Fibroblast of lung (primary cell): ENCODE measurements at places on chromosomes 5 and 9. TPM values are rescaled to one million over a fixed set of nuclear protein-coding genes. Genes with fewer than 3 reads are reported as not detected.

GRCh38 chr5:154647761-154648145 lies 107.4 kb upstream of the LARP1 start:
- no peak for DNase-seq

The FOXD4L3 gene
- under 0.01 TPM in 1 of 2 replicates, not detected in the other for total RNA-seq

GRCh38 chr9:94639061-94639998 lies at the start of gene FBP1:
FBP1 (minus strand) TSS chr9:94639518; CDS start chr9:94639310, 208 bp downstream.
- DNase-seq, result peak; percentile 6

DNA sequence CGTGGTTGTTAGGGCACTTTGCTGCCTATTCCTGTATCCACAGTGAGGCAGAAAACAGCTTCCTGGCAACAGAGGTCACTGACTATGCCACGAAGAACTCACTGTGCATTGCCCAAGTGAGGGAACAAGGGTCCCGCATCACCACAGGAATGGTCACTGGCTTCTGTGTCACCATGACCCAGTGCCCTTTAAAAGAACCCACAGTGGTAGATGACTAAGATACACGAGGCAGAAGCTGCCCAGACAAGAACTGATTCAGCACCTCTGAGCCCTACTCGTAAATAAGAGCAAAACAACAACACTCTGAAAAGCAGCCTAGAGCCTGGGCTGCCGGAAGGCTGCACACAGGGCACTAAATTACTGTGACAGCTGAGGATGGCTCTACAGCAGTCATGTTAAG lies 236.6 kb upstream of the RASEF start:
- DNase-seq, result peak; percentile 38

GRCh38 chr5:34534523-34535103 lies 121.5 kb upstream of the RAI14 start:
- peak; percentile 97 for DNase-seq

The RNF38 gene
- 7.7 and 8.9 TPM in 2 replicates for total RNA-seq

DNA sequence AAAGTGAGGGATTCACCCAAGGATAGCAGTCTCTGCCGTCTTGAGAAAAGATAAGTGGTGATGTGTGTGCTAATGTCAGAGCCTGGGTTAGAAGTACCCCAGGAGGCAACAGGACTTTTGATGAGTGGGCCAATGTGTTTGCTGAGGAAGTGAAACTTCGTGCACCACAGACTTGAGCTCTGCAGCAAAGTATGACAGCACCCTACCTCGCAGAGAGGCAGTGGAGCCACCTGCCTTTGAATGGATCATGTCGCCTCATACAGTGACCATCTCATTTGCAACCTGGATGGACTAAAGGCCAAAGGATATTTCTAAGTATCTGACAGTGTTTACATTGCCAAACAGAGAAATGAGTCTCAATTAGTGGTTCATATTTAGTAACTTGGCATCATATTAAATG lies 593.9 kb upstream of the GRAMD2B start:
- DNase-seq, result no peak

DNA sequence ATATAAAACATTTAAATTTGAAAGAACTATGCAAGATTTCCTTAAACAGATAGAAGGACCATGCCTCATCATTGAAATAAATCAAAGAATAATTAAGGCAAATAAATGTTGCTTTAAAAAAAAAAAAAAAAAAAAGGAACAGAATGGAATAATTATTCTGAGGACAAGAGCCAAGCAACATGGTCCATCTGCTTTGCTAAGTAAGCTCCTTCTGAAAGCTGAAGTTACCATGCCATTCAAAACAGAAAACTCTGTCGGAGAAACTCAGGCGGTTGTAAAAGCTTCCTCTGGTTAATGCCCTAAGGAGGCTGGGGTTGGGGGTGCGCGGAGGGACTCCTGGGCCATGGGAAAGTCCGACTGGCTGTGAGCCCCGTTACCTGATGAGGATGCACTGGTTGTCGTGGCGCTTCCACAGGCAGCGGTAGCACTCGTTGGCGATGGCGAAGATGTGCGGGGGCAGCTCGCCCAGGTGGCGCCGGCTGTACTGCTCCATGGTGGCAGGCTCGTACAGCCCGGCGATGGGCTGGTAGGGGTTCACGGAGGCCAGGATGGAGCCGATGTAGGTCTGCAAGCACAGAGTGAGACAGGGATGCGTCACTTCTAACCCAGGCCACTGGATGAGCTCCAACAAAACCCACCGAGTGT lies 141.7 kb downstream of the MYO10 start:
- DNase-seq, result no peak

GRCh38 chr9:116323012-116323411 lies 169.4 kb downstream of the PAPPA start:
- DNase-seq, result no peak

DNA sequence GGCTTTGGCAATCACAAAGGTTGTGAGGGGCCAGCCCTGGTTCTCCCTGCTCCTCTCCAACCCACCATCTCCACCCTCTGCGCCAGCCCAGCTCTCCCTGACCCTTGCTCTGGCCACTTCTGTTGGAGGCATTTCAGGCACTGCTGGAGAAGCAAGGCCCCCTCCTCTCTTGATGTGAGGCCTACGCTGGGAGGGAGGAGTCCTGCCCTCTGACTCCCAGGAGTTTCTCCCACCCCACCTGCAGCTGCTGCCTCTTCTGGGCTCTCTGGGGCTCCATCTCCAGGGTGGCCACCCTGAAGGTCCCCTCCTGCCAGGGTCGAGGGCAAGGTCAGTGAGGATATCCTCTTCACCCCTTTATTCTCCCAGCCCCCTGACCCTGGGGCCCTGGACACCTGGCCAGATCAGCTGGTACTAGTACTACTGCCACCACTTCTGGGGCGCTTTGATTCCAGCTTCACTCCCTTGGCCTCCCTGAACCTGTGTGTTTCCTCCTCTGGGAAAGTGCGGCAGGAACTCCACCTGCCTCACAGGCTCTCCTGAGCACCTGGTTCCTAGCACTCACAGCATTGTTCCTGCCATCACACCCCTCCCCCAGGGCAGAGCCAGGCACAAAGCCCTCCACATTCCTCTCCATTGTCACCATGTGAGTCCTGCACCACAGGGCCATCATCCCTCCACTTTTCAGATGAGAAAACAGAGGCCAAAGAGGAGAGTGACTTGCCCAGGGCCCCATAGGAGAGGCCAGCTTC lies 23.8 kb upstream of the TDRD7 start:
- DNase-seq, result no peak

DNA sequence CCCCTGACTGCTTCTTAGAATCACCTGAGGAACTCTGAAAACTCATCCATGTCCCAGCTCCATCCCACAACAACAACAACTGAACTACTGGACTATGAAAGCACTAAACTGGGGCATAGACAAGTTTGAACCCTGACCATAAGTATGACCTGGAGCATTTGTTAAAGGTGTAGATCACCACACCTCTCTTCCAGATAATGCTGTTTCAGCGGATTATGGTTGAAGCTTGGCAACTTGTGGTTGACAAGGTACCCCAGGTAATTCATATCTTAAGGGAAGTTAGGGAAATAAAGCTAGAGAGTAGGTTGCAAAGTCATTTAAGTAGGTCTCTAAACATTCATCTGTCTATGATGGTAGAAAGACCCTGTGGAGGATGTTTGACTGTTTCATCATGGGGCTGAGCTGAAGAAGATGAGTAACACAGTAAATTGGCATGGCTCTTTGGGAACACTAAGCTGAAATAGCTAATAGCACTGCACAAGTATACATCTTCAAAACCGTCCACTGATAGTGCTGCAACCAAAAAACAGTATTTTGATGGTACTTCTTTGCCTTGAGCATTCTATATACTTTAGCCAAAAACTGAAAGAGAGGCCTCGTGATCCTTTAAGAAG lies 80.2 kb downstream of the TMEM174 start:
- no peak for DNase-seq

The FGF10 gene
- 110 and 154 TPM in 2 replicates for total RNA-seq

DNA sequence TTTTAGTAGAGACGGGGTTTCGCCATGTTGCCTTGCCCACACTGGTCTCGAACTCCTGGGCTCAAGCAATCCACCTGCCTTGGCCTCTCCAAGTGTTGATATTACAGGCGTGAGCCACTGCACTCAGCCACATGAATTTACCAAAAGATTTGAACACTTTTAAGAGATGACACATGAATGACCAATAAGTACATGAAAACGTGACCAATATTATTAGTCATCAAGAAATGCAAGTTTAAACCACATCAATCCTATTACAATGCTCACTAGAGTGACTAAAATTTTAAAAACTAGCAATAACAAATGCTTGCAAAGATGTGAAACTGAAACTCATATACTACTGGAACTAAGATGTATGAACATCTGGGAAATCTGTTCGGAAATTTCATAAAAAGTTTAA lies 54.3 kb downstream of the NR6A1 start:
- peak; percentile 75 for DNase-seq

DNA sequence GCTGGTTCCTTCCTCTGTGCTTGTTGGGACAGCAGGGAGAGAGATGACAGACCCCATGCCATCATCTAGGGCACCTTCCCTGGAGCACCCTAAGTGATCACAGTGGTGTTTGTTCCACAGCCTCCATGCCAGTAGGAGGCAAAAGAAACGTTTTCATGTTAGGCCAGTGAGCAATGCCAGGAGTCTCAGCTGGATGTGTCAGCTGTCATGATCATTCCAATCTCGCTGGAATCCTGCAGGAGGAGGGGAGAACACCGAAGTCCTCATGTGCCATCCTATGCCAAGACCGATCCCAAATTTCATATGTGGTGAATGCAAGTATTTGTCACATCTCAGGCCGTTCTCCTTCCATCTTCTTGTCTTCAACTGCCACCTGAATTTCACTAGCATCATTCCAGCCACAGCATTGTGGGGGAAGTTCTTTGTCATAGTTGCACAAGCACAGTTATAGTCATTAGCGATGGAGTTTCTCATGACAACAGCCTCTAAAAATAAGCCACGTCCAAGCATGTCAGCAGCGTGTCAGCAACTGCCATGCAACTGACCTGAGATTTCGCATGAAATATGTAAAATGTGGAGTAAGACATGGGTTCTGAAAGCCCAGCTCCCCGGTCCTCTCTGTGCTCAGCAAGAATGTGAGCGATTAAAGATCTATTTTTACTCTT lies 97.2 kb upstream of the DNAH5 start:
- no peak for DNase-seq

DNA sequence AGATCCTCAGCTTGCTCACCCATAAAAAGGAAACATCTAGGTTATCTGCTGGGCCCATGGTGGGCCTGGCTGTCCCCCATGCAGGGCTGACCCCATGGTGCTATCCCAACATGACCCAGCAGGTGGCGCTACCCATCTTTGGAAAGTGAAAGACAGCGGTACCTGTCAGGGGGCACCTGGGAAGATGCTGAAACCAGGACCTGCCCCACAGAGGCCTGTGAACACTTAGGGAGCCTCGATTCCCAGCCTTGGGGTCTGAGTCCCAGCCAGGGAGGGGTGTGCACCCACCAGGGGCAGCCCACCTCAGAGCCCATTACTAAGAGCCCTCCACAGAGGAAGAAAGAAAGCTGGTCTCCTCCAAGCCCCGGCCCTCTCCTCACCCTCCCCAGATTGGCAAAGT lies 46.6 kb upstream of the IPPK start:
- peak; percentile 14 for DNase-seq

The KCNV2 gene
- total RNA-seq, result not detected in 2 replicates

The C9orf153 gene
- 0.17 and 0.51 TPM in 2 replicates for total RNA-seq

GRCh38 chr5:66906021-66906420 lies 290.6 kb downstream of the CD180 start:
- DNase-seq, result no peak

The ARL14EPL gene
- total RNA-seq, result not detected in 2 replicates

GRCh38 chr9:95766906-95767305 lies 108.6 kb upstream of the ERCC6L2 start:
- DNase-seq, result no peak

The PGM5 gene
- total RNA-seq, result 37.5 and 113 TPM in 2 replicates

GRCh38 chr5:106121972-106122605 lies 1548.6 kb downstream of the EFNA5 start:
- DNase-seq, result no peak

The TUSC1 gene
- total RNA-seq, result 7.9 and 10.5 TPM in 2 replicates

- peak; percentile 51 for DNase-seq
Observed at GRCh38 chr5:132238169-132238744, 10.6 kb upstream of the P4HA2 start.

DNA sequence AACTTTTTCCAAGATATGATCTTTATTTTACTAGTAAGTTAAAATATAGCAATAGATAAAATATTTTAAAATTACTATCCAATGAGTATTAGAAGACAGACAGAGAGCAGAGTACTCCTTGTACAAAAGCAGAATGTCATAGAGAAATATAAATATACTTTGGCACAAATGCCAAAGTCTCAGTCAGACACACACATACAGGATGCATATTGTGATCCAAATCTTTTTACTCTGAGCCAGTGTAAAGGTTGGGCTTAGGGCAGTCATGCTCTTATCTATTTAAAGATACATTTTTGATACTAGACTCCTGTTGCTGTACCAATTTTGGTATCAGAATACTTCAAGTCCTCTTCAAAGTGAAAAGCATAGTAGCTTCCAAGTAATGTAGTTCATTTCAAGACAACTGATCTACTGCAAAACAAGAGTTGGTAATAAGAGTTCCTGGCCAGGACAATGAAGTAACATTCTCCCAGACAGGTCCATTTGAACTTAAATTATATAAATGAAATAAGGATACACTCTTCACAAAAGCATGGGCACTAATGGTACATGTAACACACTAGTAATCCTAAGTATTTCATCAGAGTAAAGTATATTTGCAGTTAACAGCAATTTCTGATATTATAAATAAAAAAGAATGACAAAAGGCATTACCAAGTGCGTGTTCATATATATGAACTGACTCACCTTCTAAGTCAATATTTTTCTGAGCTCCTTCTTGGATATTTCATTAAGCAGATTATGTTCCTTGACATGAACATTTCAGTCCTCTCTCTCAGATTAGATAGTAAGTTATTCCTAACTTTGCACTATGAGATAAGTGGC lies 10.5 kb downstream of the PFDN1 start:
- peak; percentile 57 for DNase-seq

DNA sequence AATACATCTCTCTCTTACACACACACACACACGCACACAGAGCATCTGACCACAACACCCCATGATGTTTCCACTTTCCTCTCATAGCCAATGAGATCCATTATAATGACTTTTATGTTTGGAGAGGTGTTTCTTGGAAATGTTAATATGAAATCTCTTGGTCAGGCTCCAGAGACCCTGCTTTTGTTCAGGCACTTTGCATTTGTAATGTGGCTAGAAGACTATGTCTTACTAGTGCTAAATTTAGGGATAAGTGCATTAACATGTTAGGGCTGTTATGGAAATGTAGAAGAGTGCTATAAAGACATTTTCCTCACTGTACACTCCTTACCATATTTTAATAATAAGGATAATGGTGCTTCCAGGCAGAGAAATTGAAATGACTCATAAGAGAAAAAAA lies 3.8 kb downstream of the CDH9 start:
- no peak for DNase-seq

DNA sequence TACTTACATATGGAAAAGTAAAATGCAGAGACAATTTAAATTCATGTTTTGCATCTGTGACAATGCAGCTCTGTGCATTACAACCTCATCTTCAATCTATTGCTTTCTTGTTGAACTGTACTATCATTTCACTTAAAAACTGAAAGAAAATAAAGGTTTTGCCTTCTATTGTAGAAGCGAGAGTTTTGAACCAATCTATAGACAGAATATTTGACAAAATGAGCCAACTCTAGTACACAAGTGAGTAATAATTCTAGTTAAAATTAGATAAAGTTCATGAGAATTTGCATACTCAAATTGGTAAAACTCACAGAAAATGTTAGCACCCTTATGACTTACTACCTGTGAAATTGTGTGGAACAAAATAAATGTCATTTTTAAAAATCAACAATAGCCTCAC lies 123.7 kb downstream of the EDIL3 start:
- DNase-seq, result no peak

- no peak for DNase-seq
Observed at GRCh38 chr5:68304421-68305052, 89.0 kb downstream of the PIK3R1 start.
